ENCODE measurements at places on chromosomes 11 and 22.
A peak's percentile ranks its signal among the peaks of the same experiment; 100 is the strongest.

DNA sequence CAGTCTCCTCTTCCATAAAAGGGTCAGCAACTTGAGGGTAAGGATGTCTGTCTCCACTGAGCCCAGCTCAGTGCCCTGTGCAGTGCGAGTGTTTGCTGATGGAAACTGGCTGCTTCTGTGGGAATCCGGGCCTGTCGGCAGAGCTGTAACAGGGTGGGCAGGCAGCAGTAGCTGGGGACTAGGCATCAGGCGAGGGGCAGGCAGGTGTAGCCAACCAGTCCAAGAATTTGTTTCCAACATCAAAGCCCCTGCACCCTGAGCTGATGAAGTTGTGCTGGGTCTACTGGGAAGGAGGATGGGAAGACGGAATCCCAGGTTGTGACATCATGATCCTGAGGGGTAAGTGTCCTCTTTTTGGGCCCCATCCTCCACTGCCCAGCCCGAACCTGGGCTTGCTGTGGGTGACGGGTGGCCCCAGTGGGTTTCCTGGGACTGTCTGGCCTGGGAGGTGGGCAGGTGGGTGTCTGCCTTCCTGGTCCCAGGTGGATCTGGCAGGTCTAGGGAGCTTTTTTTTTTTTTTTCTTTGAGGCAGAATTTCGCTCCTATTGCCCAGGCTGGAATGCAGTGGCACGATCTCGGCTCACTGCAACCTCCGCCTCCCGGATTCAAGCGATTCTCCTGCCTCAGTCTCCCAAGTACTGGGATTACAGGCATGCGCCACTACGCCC lies 11.0 kb downstream of the SLC29A2 start:
- DNase-seq = no peak

DNA sequence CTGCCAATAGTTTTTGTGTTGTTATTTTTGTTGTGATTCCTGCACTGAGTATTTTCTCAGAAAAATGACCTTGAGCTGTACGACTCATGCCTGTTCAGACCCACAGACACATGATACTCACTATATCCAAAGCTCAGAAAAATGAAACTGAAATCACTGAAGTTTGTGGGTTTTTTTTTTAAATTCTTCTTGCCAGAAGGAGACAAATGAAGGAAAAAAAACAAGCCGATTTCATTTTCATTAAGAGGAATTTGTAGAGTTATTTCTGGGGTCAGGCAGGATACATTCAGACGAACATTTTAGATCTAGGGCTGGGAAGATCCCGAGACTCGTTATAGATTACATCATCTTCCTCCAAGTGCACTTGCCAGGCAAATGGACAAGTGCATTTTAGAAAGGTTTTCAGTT lies 60.4 kb downstream of the BMAL1 start:
- peak; percentile 61 for DNase-seq

GRCh38 chr11:69644962-69645675 lies 4.2 kb downstream of the CCND1 start:
- no peak for DNase-seq

DNA sequence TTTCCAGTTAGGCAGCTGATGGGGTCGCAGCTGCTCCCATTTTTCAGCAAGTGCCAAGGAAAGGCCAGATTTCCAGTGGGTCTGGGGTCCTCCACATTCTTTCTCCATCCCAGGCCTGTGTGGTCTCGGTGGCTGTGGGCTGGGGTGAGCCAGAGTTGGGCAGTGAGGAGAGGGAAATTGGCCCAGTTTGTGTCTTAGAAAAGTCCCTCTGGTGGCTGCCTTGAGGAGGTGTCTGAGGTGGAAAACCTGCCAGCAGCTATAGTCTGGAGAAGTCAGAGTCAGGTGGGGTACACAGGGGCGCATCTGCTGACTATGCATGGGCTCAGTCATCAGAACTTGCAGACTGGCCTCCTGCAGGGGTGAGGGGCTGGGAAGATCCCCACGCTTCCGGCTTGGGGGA lies 30.5 kb downstream of the MRGPRD start:
- DNase-seq = no peak

DNA sequence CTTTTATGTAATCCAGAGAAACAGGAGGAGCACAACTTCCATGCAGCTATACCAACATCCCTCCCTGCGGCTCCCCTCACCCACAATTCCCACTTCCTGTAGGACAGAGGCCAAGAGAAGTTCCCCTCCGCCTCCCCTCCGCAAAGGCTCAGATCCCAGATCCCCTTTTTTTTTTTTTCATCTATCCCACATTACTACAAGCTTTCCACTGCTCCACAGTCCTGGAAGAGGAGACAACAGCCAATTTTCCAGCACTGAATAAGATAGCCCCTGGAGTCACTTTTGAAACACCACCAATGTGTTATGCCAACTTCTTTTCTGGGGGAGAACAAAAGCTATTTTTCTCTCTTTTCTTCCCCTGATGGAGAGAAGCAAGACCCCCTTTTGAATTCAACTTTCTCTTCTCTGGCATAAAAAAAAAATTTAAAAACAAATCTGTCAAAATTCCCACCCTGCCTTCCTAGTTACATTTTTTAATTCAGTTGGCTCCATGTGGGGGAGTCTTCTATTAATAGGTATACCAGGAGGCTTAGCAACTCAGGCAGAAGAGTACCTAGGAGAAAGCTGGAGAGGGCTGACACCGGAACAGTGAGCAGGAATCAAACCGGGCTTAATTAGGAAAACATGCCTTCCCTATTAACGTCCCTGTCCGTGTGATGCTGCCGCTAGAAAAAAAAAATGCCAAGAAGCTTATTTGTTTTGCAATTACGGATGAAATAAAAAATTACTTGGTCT lies 543.4 kb downstream of the BUD13 start:
- peak; percentile 10 for DNase-seq

DNA sequence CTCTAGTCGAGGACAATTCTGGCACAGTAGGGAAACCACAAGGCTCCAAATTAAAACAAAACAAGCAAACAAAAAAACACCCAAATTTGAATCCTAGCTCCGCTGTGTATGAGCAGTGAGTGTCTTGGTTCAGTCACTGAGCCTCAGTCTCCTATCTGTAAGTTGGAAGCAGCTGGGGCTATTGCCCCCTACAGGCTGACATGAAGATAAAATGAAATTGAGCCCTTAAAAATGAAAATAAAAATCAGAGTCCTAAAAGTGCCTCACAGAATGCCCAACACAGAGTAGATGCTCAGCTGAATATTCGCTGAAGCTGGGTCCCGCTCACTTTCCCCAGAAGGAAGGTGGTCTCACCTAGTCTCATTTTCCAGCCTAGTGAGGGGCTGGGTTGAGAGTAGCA lies 65.2 kb downstream of the PDE2A start:
- DNase-seq = peak; percentile 9

- DNase-seq = no peak
These were observed 1518.5 kb downstream of the BRD1 start for GRCh38 chr22:48309115-48309705.

DNA sequence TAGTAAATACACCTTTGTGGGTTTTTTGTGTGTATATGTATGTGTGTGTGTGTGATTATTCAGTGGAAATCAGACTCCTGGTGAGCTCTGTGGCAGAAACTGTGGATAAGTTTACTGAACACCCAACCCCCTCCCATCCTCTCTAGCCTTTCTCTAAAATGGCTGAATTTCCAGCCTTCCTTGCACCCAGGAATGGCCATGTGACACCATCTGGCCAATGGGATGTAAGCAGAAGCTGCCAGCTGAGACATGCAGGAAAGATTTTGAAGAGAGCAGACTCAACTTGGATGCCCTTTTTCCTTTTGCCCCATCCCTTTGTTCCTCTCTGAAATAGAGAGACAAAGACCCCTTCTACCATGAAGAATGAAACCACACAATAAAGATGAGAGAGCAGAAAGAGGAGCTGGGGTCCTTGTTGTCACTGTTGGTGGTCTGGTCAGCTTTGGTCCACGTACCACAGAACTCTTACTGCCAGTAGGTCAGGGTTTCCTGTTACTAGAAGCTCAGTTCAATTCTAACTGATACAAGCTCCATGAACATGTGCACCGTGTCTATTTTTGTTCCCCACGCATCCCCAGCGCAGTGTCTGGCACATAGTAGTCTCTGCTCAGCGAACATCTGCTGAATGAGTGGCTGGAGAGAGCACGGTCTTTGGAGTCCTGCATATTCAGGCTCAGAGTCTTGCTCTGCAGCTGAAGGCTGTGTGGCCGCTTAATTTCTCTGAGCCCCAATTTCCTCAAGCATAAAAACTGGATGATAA lies 57.5 kb downstream of the SEZ6L start:
- no peak for DNase-seq

DNA sequence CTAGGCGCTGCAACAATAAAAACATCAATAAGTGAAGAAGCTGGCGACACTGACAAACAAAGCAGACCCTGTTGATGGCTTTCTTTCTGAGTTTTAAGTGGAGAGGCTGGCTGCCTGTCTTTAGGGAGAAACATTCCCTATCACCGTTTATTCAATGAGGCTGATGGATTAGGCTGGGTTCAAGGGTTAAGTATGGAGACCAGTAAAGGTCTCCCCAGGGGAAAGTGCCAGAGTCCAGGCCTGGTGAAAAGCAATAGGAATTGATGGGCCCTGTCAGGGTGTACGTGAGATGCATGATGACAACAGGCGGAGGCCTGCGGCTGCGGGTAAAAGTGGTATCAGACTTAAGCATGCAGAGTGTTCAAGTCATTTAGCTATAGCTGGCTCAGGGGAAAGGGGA lies 102.6 kb downstream of the ALX4 start:
- no peak for DNase-seq

DNA sequence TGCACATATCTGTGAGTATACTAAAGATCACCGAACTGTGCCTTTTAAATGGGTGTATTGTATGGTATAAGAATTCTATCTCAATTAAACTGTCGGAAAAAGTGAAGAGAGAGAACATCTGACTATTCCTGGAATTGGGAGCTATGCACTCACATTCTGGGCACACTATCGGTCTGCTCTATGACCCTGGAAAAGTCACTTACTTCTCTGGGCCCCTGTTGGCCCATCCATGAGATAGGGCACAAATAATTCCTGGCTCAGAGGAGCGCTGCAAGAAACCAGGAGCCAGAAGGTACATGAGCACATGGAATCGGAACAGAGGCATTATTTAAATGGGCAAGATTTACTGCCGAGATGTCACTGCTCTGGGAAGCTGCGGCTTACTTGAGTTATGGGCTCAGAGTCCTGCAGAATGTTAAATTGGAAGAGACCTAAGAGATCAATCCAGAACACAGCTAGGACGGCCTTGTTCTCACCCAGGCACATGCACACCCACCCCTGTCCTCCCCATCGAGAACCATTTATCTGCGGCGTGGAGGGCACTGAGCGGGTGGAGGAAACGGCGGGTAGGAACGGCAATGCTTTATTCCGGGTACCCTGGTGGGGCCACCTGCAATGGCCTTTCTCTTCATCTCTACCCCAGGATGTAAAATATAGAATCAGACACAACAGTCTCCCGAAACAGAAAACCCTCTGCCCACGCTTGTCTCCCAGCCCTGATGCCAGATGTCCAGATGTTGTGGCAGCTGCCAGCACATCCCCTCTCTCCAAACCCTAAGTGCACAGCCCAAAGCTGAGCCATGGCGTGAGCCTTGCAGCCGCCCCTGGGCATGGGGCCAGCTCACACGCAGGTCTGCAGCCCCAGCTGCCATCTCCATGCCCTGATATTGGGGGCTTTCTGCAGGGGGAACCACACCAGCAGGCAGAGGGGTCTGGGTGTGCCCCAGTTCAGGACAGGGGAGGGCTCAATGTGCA lies 142.4 kb downstream of the DSCAML1 start:
- DNase-seq = no peak

DNA sequence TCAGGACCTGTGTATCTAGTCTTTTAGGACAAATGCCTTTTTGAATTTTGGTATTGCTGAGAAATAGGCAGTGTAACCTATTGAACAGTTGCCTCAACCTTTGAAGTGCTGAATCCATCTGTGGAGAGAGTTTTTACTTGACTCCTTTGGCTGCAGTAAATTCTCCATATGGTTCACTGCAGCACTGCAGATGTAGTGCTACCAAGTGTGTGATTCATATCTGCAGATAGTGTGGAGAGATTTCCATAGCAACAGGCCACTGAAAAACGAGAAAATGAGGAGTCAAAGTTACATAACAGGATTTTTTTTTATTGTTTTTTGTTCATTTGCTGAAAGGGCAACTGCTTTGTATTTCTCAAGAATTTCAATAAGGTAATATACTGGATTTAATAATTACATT lies 356.1 kb downstream of the RAB38 start:
- DNase-seq = peak; percentile 11

- peak; percentile 98 for DNase-seq
These were observed 225.6 kb downstream of the BLID start for GRCh38 chr11:121890377-121890776.

- no peak for DNase-seq
These were observed 61.0 kb upstream of the GLYATL1B start for GRCh38 chr11:59025097-59025496.

- peak; percentile 21 for DNase-seq
These were observed 77.3 kb downstream of the ARFGAP2 start for GRCh38 chr11:47099214-47099917.

GRCh38 chr22:50731811-50732624 lies 6.0 kb upstream of the ACR start:
- DNase-seq = peak; percentile 29

GRCh38 chr22:24489011-24489410 lies 6.1 kb upstream of the UPB1 start:
- peak; percentile 47 for DNase-seq

- peak; percentile 91 for DNase-seq
These were observed 5.7 kb downstream of the ZP1 start for GRCh38 chr11:60872961-60873524.

DNA sequence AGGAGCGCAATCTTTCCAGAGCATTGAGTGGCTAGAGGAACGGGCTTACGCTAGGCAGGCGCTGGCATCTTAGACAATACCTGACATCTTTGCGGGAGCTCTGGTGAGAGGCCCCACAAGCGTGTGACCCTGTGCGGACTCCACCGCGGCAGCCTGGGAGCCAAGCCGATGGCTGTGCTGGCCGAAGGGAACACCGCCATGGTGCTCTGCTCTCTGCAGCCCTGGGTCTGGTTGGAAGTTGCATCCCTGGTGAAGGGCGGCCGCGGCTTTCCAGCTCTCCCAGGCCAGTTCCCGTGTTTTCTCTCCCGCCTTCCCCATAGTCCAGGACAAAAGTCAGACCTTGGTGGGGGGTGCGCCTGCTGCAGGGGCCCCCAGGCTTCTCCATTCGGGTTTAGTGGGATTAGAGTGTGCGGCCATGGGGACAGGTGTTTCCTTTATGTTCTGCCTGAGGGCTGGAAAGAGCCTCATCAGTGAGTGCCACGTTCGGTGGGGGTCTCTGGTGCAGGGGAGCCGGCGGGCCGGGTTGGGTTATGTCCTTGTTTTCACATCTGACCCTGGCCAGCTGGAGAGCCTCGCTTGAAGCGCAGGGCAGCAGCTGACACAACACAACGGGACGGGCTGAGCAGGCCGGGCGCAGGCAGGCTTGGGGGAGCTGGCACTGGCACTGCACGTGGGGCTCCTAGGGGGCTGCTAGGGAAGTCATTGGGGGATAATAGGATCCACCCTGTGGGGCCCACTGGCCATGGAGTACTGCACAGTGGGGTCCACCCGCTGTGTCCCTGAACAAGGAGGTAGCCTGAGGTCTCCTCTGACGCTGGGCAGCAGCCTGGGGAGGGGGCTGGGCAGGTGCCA lies 94.8 kb downstream of the KCNQ1 start:
- no peak for DNase-seq

DNA sequence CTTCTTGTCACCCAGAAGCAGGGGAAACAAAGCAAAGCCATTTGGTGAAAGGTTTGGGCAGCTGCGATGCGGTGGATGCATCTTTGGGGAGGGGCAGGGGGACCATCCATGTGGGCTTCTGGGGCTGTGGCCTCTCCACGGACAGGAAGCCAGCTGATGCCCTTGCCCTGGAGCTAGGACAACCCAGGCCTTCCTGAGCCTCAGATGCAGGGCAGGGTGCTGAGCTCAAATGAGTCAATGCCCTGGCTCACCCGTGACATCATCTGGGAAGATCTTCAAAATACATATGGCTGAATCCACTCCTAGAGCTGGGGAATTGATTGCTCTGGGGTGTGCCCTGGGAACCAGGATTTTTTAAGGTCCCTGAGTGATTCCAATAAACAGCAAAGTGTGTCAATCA lies 1418.2 kb downstream of the TBC1D22A start:
- DNase-seq = no peak
